SK-N-MC (cell line): ENCODE measurements at places on chromosomes 2 and 18.

DNA sequence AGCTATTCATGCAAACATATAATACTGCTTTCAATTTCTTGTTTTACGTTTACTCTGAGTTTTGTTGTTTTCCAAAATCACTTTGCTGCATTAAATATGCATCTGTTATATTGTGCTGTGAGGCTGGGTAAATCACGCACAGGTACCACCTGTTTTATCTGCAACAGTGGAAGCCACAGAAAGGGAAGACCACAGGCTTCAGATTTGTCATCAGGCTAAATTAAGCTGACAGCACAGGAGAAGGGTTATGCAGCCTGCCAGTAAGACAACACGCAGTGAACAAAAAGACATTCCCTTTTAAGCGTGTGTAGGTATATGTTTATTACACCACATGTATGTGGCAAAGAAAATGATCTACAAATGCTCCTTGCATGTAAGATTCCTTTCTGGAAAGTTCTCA lies 38.2 kb downstream of the ZNF516 start:
- DNase-seq = no peak

DNA sequence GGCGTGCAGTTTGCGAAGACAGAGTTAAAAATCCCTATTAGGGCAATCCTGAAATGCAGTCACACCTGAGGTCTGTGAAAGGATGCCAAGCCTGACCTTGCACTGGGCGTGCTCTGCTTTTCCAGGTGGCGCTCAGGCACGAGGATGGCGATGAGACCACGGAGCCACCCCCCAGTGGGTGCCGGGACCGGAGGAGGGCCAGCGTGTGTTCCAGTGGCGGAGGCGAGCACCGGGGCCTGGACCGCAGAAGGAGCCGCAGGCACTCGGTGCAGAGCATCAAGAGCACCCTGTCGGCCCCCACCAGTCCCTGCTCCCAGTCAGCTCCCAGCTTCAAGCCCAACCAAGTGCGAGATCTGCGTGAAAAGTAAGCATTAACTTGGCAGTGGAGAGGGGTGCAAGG lies 203.4 kb downstream of the TPGS2 start:
- no peak for DNase-seq

- DNase-seq = no peak
Observed at GRCh38 chr2:235314371-235314930, 179.4 kb upstream of the AGAP1 start.

DNA sequence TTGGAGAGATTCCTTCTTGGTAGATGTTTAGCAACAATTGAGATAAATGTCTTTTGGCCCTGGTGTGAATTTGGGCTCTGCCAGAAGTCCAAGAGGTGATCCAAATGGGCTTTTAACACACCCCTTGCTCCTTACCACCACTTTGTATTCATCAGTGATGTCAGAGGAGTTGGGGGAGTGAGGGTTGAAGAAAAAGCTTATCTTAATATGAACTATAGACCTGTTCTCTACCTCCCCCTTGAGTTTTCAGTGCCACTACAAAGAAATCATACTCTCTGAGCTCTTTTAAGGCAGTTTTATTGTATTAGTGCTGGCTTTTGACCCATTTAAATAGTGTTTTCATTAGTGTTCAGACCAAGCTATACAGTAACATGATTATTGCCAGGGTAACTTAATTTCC lies 229.1 kb downstream of the PHLPP1 start:
- DNase-seq = no peak

- DNase-seq = no peak
Observed at GRCh38 chr2:157959249-157959648, 83.1 kb upstream of the ACVR1 start.

GRCh38 chr2:232438951-232439757 lies 16.8 kb upstream of the ALPI start:
- no peak for DNase-seq

- no peak for DNase-seq
Observed at GRCh38 chr18:64806232-64806631, 657.3 kb upstream of the LINC00305 start.

DNA sequence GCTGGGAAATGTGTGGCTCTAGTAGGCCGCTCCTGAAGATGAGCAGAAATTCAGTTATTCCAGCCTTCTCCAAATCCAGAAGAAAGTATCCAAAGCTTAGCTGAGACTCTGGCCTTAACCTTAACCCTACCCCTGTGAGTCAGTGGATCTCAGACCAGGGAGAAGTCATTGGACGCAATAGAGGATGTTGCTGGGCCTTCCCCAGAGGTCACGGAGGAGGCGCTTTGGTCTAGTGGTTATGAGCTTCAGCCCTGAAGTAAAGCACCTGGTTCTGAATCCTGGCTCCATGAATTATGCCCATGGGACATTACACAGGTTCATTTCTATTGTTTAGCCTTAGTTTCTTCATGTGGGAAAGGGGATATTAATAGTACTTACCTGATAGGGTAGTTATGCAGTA lies 24.0 kb downstream of the PKDCC start:
- DNase-seq = no peak
